ENCODE measurements at places on chromosomes 5 and 9.

DNA sequence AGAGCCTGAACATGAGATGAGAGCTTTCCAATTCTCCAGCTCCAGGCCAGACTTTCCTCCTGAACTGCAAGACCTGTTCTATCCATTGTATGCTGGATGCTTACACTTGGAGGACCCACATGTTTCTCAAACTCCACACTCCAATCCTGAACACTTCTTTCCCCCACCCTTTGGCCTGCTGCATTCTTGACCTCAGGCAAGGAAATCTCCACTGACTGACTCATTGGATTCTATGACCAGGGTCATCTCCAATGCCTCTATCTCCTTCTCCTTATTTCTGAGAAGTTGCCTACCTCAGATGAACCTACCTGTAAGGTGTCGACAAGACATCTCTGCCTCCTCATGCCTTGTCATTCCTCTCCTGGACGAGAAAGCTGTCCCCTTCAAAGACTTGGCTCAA lies 153.6 kb downstream of the CRB2 start:
- no peak for DNase-seq

DNA sequence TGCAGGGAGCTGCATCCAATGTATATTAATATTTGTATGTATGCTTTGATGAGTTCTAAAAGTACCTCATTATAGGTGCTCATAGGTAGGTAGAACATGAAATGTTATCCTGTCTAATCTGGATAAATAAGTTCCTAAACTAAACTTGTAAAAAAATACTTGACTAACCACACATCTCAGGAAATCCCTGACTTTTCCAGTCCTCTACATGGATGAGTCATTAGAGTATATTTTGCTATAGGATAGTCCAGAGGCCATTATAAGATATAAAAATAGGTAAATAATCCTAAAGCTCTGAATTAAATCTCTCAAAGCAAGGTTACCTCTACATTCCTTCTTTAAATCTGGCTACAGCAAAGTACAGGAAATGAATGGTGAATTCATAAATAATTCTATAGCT lies 404.3 kb downstream of the RAB3C start:
- DNase-seq, result no peak

DNA sequence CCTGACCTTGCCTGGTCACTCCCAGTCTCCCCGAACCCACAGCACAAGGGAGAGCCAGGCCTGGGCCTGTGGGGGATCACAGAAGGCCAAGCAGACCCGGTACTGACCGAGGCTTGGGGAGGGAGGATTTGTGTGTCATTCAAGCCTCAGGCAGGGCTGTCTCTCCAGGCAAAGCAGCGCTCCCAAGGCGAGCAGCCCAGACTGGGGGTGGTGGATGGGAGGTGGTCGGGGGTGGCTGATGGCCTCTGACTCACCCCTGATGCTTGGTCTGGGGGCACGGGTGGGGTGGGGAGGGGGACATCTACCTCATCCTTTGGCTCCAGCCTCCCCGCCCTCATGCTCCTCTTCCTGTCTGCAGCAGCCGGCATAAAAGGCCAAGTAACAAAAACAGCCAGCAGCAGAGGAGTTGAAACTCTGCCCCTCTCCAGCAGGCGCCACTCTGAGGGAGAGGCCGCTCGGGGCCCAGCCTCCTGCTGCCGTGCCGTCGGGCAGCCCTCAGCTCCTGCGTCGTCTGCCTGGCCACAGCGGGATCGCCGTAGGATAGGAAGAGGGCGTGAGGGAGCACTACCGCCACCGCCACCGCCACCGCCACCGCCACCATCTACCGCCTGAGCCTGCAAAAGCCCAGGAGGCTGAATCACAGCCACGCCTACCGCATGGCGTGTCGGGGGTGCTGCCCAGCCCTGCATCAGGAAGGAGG lies 166.0 kb downstream of the OLFM1 start:
- DNase-seq, result no peak

DNA sequence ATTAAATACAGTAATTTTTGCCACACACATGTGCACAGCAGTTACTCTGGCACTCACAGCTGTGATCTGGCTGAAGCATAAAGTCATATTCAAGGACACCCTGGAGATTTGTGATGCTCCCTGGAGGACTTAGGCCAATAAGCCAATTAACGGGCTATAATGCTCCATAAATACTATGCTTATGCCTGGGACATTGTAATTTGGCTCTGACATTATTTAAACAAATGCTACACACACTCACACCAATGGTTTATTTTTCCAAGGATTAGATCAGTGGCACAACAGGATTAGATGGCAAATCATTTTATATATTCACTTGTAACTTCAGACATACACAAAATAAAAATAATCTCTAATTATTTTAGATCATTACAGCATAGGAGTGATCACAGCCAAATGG lies 111.2 kb downstream of the LMNB1 start:
- no peak for DNase-seq

DNA sequence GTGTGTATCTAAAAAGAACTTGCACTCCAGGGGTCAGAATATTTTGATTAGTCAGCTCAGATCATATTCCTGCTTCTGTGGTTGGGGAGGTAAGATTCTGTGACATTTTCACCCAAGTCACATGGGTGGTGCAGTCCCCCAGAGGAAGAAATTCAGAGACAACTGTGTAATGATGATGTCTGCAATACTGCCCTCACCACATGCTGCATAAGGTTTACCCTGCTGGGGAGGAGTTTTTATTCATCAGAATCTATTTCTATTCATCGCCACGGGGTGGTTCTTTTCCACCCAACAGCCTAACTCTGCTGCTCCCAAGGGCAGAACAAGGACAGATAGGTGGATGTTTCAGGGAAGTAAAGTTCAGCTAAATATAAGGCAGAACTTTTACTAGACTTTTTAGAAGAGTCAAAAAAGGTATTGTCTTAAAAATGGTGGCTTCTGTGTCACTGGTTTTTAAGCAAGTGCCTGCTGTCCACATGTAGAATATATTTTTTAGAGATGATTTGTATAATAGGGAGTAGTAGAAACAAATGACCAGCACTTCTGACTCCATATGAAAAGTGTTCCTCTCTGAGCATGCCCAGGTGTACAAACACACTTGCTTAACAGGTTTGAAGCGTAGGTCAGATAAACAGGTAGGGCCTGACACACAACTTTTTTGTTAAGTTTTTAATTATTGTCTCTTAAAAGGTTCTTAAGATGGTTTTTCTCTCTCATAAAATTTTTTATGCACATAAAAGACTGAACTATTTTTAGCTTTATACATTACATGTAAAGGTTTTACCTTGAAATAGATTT lies 352.7 kb downstream of the LRRC70 start:
- DNase-seq, result no peak

DNA sequence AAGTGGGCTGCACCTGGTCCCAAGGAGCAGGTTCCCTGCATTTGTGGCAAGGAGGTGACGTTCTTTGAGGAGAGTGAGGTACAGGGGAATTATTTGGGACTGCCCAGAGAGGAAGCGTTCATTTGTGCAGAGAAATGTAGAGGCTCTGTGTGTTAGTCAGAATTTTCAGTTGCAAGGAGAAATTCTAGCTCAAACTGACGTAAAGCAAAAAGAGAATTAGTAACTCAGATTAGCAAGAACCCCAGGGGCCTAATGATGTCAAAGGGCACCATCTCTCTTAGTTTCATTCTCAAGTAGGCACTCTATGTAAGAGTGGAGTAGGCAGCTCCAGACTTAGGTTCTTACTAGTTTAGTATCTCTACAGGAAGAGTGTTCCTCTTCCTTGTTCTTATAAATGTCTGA lies 2.4 kb upstream of the TXN start:
- no peak for DNase-seq

DNA sequence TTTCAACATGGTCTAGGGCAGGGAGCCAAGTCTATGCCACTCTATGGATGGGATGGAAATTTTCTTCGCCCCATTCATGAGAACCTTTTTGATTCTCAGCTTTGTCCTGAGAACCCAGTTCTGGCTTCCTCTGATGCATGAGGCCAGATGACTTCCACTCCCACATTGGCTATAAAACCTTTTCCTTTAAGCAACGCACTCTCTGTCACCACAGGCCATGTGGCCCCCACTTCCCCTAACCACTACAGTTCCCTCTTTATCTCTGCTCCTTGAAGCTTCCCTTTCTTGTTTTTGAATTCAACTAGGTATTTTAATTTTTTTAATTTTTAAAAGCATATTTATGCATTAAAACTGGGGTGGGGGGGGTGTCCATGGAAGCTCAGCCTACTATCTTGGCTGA lies 401.3 kb downstream of the ENC1 start:
- DNase-seq, result no peak

DNA sequence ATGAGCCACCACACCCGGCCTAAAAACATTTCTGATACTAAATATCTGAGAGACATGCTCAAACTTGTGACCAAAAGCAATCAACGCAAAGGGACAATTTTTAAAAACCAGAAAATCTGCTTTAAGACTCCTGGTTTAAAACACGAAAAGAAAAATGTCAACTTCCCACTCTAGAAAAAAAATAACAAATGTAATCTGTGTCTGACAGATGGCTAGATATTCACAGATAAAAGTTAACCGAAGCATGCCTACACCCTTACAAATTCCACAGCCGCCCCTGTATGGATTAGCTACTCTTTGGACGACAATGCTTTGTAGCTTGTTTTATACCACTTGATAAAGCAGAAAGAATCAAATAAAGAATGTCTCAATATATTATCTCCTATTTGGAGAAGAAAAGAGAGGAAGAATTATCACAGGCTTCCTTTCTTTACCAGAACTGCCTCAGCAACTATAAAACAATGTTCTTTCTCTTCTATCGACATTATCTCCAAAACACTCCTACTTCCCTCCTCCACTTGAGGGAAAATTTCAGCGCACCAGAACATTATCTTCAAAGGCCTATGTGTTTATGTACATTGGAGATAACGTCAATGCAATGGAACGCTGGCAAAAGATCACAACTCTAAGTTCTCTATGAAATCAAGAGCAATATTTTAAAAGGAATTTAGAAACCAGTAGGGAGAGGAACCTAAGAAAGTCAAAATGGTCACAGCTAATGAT lies 26.2 kb downstream of the CEMIP2 start:
- no peak for DNase-seq

DNA sequence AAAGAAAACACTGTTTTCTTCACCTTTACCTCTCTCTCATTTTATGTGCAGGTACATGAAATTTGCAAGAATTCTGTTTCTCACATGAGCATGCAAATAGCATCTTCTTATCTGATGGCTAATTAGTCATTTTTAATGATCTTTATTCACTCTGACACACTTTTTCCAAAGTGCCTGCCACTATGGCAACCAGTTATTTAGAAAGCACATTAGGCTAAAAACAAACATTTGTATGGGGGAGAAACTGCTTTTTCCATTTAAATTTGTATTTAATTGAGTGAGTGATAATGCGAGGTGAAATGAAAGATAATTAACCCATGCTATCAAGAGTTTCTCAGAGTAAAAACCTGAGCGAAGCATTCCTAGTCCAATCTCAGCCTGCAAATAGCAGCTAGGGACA lies 365.0 kb downstream of the MAT2B start:
- DNase-seq, result no peak

- no peak for DNase-seq
These were observed 230.7 kb downstream of the ASTN2 start for GRCh38 chr9:117184173-117184572.

DNA sequence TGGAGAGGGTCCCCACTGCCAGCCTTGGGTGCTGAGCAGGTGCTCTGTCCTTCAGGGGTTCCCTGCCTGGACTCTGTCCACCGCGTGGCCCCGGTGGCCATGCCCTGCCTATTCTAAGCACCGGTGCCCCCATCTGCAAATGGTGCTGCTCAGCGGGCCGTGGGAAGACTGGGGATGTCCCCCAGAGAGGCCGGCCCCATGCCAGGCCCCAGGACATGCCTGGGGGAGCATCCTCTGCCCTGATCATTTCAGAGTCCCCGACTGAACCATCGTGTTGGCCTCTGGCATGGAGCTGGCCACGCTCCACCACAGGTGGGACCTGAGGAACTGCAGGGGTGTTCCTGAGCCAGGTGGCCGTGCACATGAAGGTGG lies 64.7 kb downstream of the RXRA start:
- no peak for DNase-seq

GRCh38 chr5:6493681-6494454 lies 45.2 kb downstream of the UBE2QL1 start:
- DNase-seq, result no peak

- no peak for DNase-seq
These were observed 154.4 kb downstream of the PRELID2 start for GRCh38 chr5:145680767-145681166.

GRCh38 chr9:35814106-35814840 lies 569 bp downstream of the HINT2 start:
- DNase-seq, result peak; percentile 59

DNA sequence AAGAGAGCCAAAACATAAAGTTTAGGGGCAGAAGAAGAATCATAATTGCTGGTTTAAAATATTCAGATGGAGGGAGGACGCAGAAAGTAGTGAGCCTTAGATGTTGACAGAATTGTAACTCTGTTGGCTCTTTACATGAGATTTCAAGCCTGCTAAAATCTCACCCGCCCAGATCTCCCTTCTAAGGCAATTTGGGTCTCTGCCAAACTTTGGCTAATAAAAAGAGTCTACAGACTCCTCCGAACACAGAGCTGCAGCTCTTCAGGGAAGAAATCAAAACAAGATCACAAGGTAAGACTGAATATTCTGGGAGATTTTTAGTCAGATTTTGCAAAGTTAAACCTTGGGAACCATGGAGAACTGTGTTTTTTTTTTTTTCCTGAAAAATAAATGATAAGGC lies at the start of gene IL33:
Gene IL33 (plus strand): TSS at position 246 of the 400 bp plus-strand sequence. CDS start 25,888 bp downstream, outside the sequence.
- DNase-seq, result no peak

DNA sequence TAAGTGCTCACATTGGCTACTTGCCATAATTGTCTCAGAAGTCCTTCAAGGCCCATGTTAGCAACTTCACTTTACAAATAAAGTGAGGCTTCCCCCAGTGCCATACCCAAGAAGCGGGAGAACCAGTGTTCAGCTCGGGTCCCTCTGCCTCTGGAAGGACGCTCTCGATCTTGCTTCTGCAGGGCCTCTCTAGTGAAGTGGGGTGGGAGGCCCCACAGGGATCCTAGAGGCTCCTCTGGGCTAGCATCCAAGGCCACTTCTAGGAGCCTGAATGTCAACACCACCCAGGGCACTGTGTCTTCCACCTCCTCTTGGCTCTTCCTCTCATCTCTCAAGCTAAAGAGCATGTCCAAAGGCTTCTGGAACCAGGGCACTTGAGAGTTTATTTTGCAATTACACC lies 282.5 kb downstream of the GADD45G start:
- DNase-seq, result no peak

DNA sequence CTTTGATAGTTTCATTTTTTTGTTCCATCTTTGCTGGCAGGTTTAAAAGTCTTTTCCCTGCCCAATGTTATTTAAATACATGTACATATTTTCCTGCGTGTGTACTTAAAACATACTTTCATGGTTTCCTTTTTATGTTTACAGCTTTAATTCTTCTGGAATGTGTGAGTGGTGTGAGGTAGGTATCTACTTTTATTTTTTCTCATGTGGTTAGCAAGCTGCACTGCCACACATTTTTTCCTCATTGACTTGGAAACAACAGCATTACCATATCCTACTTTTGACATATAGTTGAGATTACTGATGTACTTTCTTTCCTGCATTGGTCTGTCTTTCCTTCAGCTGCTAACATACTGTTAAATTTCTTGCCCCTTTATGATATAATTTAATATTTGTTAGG lies 51.4 kb upstream of the COL15A1 start:
- no peak for DNase-seq

- no peak for DNase-seq
These were observed 74.5 kb downstream of the CDKN2A start for GRCh38 chr9:21919377-21920362.

GRCh38 chr5:72651779-72652178 lies 144.6 kb upstream of the ZNF366 start:
- no peak for DNase-seq

- no peak for DNase-seq
These were observed 559 bp downstream of the ROR2 start for GRCh38 chr9:91949392-91949945.

- peak; percentile 15 for DNase-seq
These were observed 2.5 kb downstream of the TNPO1 start for GRCh38 chr5:72818866-72819534.

GRCh38 chr5:178808886-178809285 lies 50.9 kb upstream of the ZNF354B start:
- no peak for DNase-seq

Measured in NCI-H1930 (cell line).